Inflammatory macrophage treated with lipopolysaccharide for 4 hours (primary cell): ENCODE measurements at places on chromosomes 1 and 21.
A peak's percentile ranks its signal among the peaks of the same experiment; 100 is the strongest.

GRCh38 chr1:67062412-67062811, 8.5 kb upstream of the SLC35D1 start:
- DNase-seq: no peak

DNA sequence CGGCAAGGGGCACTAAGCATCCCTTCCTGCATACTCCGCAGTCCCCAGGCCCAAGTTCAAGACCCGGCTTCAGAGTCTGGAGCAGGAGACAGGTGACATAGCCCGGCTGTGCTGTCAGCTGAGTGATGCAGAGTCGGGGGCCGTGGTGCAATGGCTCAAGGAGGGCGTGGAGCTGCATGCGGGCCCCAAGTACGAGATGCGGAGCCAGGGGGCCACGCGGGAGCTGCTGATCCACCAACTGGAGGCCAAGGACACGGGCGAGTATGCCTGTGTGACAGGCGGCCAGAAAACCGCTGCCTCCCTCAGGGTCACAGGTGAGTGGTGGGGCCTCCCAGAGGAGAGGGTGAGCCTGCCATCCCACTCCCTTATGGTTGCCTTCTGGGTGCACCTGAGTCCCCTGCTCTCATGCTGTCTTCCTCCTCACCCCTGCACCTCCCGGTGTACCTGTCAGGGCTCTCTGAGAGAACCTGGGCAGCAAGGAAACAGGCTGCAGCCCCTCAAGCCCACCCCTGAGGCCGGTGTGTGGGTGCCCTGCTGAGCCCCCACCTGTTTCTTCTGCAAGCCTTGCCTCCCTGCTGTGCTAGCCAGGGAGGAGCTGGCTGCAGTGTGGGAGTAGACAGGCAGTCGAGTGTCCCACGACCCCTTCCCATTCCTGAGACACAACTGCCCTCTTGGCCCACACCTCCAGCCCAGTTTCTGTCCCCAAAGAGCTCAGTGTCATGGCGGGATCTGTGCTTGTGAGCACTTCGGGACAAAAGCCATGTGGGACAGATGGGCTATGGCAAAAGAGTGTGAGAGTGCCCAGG, 99.2 kb downstream of the TRIM11 start:
- no peak for DNase-seq

DNA sequence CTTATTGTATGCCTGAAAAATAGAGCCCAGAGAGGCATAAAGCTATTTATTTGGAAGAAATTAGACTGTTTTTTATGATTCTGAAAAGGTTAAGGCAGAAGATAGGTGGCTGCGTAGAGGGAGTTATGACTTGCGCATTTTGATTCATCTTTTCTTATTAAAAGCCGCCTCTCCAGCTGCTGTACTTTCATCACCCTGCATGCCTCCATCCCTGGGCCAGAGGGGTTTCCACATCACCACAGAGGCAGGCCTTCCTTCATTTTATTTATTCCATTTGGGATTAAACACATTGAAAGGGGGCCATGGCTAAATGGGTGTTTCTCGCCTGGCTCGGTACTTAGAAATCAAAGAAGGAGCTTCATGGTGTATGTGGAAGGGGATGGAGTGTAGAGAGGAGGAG, 14.6 kb upstream of the RGS8 start:
- DNase-seq: no peak

DNA sequence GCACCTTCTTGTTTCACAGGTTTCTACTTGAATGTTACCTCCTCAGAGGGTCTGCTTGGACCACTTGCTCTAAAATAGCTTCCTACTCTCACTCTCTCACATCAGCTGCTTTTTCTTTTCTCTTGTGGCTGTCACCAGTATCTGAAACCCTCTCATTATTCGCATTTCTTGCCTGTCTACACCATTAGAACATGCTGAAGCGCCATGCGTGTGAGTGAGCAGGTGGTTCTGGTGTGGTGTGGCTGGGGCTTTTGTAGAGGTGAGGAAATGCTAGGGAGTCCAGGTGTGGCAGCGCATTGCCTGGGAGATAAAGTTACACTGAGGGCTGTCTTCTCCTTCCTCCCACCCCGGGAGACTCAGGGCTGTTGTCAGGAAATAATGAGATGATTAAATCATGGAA, 4.1 kb downstream of the ZNF362 start:
- no peak for DNase-seq

GRCh38 chr1:221315330-221315729, 426.6 kb downstream of the DUSP10 start:
- DNase-seq: no peak

DNA sequence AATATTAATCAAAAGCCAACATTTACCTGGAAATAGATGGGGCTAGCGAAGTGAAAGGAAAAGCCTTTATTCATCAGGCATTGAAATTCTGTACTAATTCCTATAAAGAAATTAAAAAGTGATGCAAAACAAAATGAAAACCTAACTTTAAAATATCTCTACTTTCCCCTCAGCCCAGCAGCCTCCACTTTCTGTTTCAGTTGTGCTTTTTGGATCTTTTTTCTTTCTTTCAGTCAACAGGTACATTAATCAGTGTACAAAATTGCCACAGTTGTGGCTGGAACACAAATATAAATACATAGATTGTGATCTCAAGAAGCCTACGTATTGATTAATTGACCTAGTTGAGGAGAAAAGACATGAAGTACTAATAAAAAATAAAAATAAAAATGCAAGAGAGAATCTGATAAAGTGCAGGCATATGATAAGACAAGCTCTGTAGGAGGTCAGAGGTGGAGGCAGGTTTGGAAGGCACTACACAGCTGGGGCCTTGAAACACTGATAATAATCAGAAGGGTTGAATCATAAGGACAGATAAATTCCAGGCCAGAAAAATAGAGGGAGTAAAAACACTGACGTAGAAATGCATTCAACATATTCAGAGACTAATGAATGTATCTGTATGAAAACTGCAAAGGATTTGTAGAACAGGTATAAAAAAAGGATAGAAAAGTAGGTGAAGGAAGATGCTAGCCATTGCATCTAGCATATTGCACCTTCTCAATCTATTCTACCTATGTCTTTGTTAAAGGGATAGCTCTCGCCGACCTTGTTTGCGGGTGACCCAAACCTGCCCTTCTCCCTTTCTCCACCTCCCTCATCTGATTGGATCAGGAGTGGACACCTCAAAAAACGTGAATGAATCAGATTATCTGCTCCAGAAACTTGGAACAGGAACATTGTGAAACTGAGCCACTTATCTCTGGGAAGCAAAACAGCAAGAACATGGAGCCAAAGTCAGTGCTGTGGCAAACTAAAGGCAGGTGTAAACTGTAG, 607.8 kb upstream of the ADGRL2 start:
- no peak for DNase-seq

- DNase-seq: no peak
These were observed 423.9 kb upstream of the ADGRL4 start for GRCh38 chr1:79430437-79430836.

- no peak for DNase-seq
These were observed 13.8 kb downstream of the SNX7 start for GRCh38 chr1:98675282-98675681.

GRCh38 chr1:181423301-181423918, 59.9 kb upstream of the CACNA1E start:
- DNase-seq: peak; percentile 12

DNA sequence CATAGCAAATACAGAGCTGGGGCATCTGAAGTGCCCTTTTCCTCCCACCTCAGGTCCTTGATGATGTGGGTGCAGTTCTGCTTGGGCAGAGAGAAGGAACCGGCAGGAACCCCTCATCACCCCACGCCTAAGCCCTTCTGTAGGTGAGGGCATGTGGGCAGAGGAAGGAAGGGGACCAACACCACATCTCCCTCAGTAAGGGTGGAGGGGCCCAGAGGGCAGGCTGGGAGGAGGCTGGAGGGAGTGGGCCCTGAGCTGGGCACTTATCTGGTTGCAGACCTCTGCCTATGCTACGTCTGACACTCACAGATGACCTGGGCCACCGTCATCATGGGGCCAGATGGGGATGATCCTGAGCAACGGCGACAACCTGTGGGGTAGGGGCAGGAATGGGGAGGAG, 11.0 kb downstream of the ZNF687 start:
- DNase-seq: no peak

- DNase-seq: no peak
These were observed 27.1 kb upstream of the DISP1 start for GRCh38 chr1:222787729-222788128.

GRCh38 chr1:202045705-202046104, 35.3 kb downstream of the ELF3 start:
- no peak for DNase-seq

DNA sequence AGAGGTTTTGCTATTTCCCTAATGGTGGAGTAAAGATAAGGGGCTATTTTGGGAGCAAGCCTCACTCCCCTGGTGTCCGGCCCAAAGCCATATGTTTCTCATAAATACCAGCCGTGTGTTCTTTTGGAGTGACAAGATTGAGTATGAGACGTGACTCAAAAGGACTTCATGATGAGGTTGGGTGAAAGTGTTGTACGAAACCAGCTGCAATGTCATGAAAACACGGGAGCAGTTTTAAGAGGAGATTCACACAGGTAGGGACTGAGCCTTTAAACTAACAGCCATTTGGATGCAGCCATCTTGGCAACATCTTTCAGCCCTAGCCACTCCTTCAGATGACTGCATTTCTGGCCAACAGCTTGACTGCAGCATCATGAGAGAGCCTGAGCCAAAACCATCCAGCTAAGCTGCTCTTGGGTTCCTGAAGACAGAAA, 532.3 kb upstream of the USP24 start:
- no peak for DNase-seq

GRCh38 chr1:30877205-30877912, 31.2 kb downstream of the SDC3 start:
- peak; percentile 83 for DNase-seq

DNA sequence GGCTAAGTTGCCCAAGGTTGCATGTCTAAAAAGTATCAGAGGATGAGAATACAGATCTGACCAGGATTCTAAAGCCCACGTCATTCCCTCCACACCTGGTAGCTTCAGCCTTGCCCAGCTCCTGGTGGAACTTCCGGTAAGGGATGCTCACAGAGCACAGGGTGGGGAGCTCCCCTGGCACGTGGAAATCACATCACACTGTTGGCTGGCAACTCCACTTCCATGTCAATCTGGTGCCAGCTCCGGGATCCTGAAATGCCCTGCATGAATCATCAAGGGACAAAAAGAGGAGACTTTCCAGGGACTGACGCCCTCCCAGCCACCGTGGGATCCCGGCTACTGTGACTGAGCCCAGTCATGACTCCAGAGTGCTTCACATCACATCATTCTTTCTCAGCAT, 12.4 kb upstream of the BCAR3 start:
- no peak for DNase-seq

GRCh38 chr1:204409836-204410687, 1.6 kb downstream of the PPP1R15B start:
- DNase-seq: no peak
